Stimulated activated CD4-positive, alpha-beta T cell treated with anti-CD3 and anti-CD28 coated beads, Interleukin-1b, Interleukin-23, amount 100 ng/mL, for 1 hour (primary cell): ENCODE measurements at places on chromosomes 4 and X.

GRCh38 chr4:37978248-37978924 lies 18.2 kb downstream of the PTTG2 start:
- DNase-seq = no peak

- DNase-seq = no peak
These were observed 17.6 kb downstream of the ARMCX2 start for GRCh38 chrX:101642093-101642492.

DNA sequence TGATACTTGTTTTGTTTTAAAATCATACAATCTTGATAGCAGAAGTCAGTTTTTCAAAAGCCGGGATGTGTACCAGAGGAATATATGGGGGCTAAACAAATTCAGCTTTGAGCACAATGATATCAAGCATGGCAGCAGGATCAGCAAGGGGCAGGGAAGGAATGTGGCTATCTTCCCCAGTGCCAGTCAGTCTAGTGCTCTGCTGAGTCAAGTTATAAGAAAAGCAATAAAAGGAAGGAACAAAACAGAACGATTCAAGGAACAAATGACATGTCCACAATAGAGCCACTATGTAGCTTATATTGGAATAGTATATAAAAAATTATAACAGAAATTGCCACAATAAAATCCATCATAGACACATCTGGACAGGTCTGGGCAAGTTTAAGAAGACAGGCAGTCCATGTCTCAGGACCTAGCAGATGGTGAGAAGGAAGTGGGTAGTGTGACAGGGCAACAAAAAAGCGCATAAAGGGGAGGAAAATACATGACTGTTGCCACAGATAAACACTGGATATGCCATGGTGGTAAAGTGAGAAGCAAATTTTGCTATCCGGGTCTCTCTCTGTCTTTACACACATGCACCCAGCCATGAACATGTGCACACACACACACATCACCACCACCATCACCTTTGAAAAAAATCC lies 518.2 kb upstream of the HTR2C start:
- no peak for DNase-seq

DNA sequence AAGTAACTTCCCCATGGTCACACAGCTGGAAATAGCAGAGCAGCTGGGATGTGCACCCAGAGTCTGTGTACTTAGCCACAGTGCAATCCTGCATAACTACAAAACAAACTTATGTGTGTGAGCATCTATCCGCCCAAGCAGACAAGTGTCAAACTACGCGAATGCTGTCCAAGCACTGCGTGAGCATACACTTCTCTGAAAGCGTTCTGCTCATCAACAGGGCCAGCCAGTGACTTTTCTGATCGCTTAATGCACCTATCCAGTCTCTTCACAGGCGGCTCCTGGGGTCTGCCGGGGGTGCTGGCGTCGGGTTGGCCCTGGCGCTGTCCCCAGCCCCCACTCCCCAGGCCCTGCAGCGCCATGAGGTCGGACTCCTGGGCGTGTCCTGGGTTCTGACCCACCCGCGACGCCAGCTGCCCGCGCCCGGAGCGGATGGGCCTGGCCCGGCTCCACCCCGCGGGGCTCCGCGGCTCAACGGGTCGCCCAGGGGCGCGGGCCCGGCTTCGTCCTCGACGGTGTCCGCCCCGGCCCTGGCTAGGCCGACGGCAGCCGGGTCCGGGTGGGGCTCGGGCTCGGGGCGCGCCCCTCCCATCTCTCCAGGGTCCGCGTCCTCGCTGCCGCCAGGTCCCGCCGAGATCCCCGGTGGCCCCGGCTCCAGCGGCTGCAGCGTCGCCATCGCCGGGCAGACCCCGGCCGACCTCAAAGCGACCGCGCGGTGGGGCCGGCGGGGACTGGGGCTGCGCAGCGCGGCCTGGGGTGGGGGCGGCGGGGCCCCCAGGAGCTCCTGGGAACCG lies 1.3 kb upstream of the ZNF141 start:
- no peak for DNase-seq

GRCh38 chr4:2101346-2102044 lies 42.4 kb downstream of the NAT8L start:
- no peak for DNase-seq

- DNase-seq = no peak
These were observed 19.7 kb downstream of the VSIG1 start for GRCh38 chrX:108064613-108065012.

DNA sequence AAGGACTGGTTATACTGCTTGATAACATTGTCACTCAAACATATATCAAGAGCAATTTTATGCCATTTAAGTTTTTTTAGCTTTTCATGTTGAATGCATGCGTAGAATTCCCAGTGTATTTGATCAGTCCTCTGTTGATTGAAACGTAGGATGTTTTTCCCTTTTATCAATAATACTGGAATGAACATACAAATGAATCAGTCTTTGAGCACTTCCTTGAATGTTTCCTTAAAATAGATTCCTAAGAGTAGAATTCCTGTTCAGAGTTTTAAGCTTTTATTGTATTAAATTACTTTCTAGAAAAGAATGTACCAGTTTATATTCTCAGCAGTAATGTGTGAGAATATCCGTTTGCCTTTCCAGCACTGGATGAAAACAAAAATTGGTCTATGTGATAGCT lies 37.8 kb downstream of the ADD1 start:
- DNase-seq = no peak

GRCh38 chrX:48935301-48935670 lies 16.5 kb upstream of the PIM2 start:
- DNase-seq = no peak

- no peak for DNase-seq
These were observed 89.7 kb downstream of the MID1IP1 start for GRCh38 chrX:38890963-38891362.

DNA sequence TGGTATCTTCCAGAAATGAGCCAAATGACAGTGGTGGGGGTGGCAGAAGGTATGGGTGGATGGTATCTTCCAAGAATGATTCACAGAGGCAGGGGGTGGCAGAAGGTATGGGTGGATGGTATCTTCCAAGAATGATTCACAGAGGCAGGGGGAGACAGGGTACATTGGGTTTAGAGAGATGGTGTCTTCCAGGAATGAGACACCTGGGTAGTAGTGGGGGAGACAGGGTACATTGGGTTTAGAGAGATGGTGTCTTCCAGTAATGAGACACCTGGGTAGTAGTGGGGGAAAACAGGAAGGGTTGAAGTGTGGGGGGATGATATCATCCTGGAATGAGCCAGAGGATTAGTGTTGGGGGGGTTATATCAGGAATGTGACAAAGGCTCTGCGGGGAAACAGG lies 62.0 kb downstream of the MAOA start:
- no peak for DNase-seq

- DNase-seq = no peak
These were observed 56.7 kb upstream of the ENPP6 start for GRCh38 chr4:184274286-184274951.

DNA sequence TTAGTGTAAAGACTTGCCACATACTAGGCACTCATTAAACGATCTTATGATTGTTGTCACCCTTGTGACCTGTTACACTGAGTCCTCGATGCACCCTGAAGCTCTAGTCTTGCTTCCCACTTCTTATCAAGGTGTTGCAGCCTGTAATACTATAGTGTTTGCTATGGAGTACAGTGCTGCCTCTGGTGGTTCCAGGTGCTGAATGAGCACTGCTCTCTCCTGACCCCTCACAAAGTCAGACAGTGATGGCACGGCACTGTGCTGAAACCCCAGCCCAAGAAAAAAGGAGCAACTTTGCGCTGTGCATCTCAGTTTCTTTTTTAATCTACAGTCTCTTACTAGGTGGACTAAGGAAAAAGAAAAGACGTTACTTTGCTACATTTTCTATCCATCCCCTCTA lies 106.3 kb downstream of the GC start:
- DNase-seq = no peak

- DNase-seq = no peak
These were observed 86.0 kb upstream of the NMU start for GRCh38 chr4:55722132-55722531.

- DNase-seq = no peak
These were observed 20.2 kb upstream of the CHRNA9 start for GRCh38 chr4:40314951-40315350.

GRCh38 chrX:35458142-35458541 lies 340.0 kb upstream of the MAGEB16 start:
- DNase-seq = no peak

DNA sequence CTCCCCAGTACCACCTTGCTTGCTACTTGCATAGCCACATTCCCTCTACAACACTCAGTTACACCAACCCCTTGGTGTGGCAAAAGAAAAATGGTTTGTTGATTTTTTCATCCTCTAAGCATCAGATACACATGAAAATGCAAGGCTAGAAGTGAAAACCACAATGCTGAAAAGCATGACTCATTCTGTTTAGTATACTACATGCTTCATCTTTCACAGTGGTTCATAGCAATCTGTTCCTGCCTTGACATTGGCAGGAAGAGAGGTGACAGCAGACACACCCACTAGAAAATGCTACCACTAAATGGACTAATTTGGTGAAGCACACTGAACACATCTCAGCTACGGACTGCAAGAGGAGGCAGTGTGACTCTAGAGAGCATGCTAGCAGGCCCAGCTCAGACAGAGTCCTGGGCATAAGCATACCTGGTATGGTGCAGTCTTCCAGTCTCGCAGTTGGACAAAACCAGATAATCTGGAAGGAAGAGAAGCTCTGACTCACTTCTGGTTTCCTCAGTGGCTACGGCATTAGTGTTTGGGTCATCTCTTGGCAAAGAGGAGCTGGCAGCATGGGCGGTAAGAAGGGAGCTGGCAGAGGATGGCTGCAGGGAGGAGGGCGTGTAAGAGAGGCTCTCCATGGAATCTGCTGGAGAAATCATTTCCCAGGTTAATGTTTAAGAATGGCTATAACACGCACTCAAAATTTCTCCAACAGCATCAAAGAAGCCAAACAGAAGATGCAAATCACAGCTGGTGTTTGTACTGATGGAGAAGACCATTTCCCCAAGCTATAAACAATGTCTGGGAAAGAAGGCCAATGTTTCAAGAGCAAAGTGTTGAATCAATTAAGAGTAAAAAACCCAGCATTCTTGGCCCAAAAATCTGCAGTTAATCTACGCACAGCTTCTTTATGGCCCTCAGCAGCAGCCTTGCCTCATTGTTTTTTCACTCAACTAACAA lies 37.8 kb downstream of the GAB3 start:
- no peak for DNase-seq

DNA sequence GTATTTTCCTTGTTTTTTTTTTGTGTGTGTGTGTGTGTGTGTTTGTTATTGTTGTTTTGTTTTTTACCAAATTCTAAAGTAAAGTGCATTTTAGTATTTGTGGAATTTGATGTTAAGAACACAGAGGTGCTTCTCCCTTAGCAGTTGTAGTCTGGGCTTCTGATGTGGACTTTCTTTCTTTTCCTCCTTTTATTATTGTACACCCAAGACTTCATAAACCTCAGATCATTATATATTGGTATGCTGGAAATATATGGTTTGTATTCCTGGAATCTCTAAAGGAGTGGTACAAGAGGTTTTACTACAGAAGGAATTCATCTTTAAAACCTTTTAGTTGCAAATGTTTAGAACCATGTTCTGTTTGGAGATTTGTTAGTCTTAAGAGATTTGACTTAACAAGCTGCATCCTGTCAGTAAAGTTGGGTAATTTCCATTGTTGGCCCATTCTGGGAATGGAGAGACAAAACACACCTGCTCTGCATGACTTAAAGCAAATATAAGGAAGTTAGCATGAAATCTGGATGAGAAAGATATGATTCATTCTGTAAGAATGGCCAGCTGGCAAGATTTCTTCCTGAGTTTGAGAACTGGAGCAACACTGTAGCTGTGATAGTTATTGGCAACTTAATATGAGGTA lies 64.0 kb downstream of the SMAD1 start:
- DNase-seq = no peak

- DNase-seq = no peak
These were observed 113.0 kb upstream of the TLR3 start for GRCh38 chr4:185955826-185956543.

- DNase-seq = no peak
These were observed 1.9 kb downstream of the SMAD1 start for GRCh38 chr4:145483514-145483913.

- DNase-seq = no peak
These were observed 49.5 kb downstream of the ATXN3L start for GRCh38 chrX:13270360-13270759.

DNA sequence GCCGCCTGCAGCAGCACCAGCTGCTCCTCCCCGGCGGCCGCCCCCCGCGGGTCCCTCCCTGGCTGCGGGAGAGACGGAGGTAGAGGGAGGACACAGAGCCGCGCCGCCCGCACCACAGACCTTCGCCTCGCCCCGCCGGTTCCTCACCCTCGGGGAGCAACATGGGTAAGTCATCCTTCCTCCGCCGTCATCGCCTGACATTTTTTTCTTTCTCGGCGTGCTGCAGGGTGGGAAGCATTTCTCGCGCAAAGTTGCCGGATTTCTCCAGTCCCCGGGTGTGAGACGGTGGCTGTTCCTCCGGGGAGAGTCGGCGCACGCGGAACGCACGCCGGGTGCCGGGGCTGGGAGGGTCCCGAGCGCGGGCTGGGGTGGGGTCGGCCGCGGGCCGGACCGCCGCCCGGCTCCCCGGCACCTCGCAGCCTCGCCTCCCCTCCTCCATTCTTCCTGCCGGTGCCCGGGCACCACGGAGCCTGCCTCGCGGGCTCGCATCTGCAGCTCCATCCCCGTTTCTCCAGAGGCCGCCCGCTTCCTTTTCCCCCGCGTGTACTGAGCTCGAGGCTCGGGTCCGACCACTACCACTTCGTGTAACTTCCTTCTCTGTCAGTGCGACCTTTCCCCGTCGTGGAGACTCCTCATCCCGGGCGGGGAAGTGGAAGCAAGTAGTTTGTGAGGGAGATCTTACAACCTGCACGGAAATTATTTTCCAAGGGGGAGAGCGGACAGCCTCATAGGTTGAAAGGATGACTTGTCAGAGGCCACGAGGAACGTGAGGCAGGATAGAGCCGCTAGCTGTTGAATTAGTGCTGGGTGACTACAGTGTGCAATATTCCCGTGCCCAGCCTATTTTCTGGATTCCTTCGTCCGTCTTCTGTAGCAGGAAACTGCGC lies 464 bp downstream of the RAP1GDS1 start:
- DNase-seq = no peak
